ENCODE measurements at places on chromosomes 4 and X.

- DNase-seq: no peak
Observed at GRCh38 chr4:124143632-124144031, 568.9 kb downstream of the ANKRD50 start.

GRCh38 chrX:101564651-101565050 is 14.3 kb downstream of the ARMCX1 start:
- no peak for DNase-seq

- DNase-seq: no peak
Observed at GRCh38 chr4:59685626-59686025, 1514.5 kb upstream of the ADGRL3 start.

- DNase-seq: no peak
Observed at GRCh38 chr4:184355111-184355604, 119.2 kb downstream of the IRF2 start.

DNA sequence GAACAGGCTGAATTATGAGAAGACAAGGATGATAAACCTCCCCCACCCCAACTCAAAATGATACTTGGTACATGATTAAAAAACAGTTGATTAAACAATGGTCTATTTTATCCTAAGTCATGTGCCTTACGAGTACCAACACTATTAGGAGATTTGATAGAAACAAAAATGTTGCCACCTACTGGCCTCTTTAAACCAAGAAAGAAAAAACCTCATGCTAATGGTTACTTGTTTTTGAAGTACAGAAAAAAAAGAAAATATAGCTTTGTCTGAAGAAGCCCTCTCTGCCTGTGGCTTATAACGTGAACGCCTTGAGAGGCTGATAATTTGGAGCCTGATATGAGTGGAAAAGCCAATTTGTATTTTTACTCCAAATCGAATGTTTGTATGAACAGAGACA is 538.2 kb downstream of the DMD start:
- no peak for DNase-seq

DNA sequence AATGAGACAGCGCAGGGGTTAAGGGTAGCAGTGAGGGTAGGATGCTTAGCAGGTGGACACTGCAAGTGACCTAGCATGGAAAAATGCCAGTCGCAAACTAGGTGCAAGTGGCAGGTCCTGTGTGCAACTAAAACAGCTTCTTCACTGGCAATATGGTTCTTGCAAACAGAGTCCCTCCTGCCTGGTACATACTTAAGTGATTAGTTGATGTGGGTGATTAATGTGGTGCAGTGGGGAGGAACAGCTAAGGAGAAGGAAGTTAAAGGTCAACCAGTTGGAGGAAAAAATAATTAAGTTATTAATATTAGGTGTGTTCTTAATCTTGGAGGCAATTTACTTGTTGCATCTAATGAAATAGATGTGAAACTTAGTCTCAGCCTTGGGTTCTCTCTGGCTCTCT is 121.6 kb upstream of the IGFBP7 start:
- no peak for DNase-seq

DNA sequence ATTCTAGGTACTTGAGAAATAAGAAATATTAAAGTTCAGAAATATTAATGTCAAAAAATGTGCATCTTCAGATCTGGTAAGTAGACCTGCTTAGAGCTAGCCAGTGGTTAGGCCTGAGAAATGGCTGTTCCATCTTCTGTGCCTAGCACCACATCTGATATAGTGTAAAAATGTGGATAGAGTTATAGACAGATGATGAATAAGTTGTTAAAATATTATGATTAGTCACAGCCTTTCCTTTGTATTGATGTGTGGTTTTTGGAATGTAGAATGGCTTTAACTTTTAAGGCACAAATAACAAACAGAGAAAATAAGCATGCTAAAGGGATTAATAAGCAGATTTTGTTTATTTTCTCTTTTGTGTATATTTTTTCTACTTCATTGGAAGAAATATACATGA is 133.5 kb upstream of the NUDT6 start:
- DNase-seq: no peak

DNA sequence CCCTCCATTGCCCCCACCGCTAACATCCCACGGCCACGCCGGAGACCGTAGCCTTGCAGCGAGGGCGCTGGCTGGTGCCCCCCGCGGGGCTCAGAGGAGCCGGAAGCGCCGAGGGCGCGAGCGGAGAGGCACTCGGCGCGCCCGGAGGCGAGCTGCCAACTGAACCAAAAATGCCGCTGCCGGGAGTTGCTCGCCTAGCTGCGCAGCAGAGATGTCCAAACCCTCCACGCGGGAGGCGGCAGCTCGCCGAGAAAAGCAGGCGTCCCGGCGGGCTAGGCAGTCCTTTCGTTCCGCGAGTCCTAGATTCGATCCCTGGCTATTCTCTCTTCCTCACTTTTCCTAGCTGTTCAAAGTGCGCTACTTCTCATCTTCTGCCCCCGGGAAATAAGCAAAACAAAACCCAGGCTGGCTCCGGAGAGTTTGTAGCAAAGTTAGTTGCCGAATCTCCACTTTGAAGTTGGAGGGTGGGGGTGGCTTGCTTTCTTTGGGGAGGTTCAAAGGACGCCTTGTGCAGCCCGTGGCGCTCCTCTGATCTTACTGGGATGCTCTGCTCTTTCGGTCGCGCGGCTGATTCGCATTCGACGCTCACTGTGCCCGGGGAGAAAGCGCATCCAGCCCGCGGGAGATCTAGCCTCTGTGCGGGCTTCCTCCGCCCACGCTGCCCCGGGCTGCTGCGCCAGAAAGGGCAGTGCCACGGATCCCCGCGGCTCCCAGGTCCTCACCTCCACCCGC is 723 bp downstream of the NKX6-1 start:
- no peak for DNase-seq

DNA sequence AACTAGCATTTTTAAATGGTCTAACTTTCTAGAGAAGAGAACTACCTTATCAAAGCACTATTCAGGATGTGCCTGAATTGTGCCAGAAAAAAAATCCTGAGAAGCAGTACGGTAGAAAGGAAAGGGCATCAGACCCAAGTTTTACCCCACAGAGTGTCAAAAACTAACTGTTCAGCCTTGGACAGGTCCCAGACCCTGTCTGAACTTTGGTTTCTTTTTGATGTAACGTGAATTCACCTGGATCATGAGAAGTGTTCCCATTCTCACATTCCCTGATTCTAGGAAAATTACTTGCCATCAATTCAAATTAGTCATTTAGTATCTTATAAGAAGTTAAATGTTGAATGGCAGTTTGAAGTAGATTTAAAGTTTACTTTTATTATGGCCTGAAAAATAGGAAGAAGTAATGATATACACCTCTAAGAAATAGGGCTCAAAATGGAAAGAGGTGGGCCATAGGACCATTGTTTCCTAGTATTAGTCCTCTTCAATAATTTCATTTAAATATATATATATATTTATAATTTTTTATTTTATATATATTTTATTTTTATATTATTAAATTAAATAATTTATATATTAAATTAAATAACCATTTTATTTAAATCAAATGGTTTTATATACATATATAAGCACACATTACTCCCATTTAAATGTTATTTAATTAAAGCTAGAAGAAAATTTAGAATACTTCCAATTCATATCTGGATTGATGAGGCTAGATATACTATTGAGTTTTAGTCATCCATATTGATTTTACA is 181.9 kb upstream of the PPARGC1A start:
- DNase-seq: no peak

- no peak for DNase-seq
Observed at GRCh38 chr4:6500481-6501140, 28.2 kb upstream of the PPP2R2C start.

DNA sequence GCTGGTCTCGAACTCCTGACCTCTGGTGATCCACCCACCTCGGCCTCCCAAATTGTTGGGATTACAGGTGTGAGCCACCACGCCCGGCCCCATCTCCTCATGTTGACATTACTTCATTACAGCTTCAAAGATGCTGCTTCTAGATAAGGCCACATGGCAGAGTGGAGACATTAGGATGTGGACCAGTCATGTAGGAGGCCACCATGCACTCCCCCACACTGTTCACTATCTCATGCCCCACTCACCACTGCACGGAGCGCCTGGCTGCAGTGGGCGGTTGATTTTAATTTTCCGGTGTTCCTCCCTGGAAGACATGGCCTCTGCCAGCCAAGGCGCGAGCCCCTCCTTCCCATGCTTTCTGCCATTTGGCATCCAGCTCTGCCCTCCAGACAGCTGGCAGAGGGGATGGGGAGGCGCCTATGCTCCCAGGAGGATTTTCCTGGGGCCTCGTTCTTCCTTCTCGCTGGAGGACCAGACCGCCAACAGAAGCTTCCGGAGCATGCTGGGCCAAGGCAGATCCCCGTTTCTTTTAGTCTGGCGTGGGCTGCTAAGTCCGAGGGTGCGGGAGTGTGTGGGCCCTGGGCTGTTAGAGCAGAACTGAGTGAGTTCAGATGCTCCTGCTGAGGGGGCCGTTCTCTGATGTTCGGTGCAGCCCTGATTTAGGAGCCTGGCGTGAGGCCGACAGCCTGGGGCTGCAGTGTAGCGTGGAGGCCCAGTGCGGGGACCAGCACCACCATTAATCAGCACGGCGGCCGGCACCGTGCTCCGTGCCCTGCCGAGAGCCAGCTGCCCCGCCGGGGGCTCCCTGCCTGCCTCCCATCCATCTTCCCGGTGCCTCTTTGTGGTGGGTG is 93.1 kb downstream of the SORCS2 start:
- DNase-seq: no peak

GRCh38 chr4:134539729-134540231 is 338.2 kb upstream of the PABPC4L start:
- no peak for DNase-seq

DNA sequence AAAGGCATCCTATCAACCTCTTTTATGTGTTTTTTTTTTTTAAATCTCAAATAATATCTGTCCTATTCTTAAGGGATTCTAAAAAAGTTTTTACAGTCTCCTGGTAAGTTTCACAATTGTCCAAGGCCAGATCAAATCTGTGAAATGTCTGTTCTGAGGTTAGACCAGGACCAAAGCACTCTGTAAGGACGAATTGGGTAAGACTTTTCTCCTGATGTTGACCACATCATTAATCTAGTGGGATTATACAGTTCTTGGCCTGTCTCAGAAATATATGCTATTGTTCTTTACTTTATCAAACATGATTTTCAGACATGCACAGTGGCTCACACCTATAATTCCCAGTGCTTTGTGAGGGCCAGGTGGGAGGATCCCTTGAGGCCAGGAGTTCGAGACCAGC is 45.8 kb upstream of the TMEM131L start:
- no peak for DNase-seq

DNA sequence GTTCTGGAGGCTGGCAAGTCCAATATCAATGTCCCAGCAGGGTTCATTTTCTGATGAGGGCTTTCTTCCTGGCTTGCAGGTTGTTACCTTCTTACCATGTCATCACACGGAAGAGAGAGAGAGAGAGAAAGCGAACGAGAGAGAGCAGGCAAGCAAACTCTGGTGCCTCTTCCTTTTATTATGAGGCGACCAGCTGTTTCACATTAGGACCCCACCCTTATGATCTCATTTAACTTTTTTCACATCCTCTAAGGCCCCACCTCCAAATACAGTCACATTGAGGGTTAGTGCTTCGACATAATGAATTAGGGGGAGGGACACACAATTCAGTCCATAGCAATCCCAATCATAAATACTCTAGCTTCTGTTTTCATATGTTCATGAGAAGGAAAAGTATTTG is 10.6 kb upstream of the GPR174 start:
- DNase-seq: no peak

DNA sequence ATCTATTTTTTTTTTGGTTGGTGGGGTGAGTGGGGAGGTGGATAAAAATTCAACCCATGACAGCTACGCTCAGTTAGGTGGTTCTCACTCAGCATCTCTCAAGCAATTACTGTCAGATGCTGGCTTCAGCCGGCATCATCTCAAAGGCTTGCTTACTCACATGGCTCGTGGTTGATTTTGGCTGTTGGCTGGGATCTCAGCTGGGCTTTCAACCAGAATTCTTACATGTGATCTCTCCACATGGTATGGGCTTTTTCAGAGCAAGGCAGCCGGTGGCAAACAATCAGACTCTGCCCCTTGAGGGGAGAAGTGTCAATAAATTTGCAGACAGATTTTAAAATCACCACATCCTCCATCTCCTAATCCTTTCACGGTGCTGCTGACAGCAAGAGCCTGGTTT is 47.2 kb downstream of the SLC34A2 start:
- DNase-seq: no peak

GRCh38 chrX:47577424-47577823 is 4.8 kb upstream of the TIMP1 start:
- DNase-seq: no peak

DNA sequence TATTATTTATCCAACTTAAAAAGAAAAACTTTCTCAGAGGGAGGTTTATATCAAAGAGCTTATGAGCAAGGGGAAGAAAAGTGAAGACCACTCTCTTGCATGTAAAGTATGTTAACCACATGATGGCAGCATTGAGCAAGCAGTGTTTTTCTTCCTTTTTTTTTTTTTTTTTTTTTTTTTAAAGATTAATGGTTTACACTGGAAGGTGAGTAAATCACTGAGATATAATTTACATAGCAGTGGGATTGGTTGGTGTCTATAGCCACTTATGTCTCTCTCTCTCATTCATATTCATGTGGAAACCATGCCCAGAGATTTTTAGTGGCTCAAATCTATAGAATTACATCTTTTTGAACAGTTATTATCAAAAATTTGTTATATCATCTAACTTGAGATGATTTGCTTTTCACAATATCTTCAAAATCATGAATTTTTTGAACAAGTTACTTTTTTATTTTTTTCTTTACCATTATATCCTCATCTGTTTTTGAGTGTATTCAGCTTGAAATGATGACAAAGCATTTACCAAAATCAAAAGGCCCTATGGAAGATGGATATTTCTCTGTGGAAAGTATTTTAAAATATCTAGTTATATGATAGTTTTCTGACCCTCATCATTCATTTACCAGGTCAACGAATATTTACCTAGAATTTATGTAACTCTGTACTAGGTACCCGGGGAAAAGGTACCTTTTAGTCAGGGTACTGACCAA is 31.6 kb downstream of the MTHFD2L start:
- DNase-seq: no peak

DNA sequence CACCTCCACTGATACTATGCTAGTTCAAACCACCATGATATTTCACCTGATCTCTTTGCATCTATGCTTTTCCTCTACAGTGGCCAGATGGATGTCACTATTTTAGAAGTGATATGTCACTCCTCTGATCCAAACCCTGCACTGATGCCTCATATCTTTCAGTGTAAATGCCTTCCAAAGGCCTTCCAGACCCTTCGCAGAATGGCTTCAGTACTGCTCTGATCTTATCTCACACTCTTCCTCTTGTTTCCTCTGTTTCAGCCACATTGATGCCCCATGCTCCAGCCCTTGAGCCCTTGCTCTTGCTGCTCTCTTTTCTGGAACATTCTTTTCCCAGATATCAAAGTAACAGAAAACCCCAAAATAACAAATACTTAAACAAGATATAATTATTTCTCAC is 17.9 kb downstream of the MID1IP1 start:
- DNase-seq: no peak

- DNase-seq: no peak
Observed at GRCh38 chr4:55612341-55612740, 20.3 kb upstream of the PDCL2 start.

DNA sequence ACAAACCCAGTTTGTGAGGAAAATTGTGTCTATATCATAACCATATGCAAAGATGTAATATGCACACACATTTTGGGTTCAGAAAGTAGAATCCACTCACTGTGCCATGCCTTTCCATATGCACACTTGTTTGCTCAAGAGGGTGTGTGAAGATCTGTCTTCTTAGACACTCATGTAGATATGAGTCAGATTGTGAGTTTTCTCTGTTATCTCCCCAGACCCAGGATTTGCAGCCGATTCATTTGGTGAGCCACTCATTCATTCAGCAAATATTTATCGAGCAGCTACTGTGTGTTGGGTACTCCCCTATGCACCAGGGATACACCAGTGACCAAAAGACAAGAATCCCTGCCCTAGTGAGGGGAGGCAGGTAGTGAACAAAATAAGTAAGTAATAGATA is 81.5 kb downstream of the CLCN5 start:
- no peak for DNase-seq

- DNase-seq: no peak
Observed at GRCh38 chr4:82739287-82740190, 59.1 kb downstream of the SCD5 start.

Data from SW 1271 (cell line).